ENCODE measurements at places on chromosomes 1 and 21. TPM values are rescaled to one million over a fixed set of nuclear protein-coding genes. Genes with fewer than 3 reads are reported as not detected.

- H3K27me3 ChIP-seq, result no peaks in the 10 kb centered on the region
- no peak overlapping the region for H3K27ac ChIP-seq
- H3K4me1 ChIP-seq, result no peaks in the 10 kb centered on the region
These were observed 404.9 kb downstream of the LTN1 start for GRCh38 chr21:28587748-28588147.

C1orf74 gene
- total RNA-seq, result 1.5 TPM

- H3K27me3 ChIP-seq, result peaks cover 35% of the 10 kb centered on the region
- H3K4me1 ChIP-seq, result peaks cover 4% of the 10 kb centered on the region
- no peak overlapping the region for H3K4me3 ChIP-seq
- H3K36me3 ChIP-seq, result no peaks in the 10 kb centered on the region
- no peak overlapping the region for H3K27ac ChIP-seq
These were observed 62.3 kb upstream of the ADARB1 start for GRCh38 chr21:45011911-45012661.

- H3K27ac ChIP-seq, result no peak overlapping the region
- H3K4me1 ChIP-seq, result no peaks in the 10 kb centered on the region
- H3K4me3 ChIP-seq, result no peak overlapping the region
- peaks cover 25% of the 10 kb centered on the region for H3K27me3 ChIP-seq
- no peak for DNase-seq
These were observed 43.5 kb upstream of the MROH9 start for GRCh38 chr1:170891872-170892271.

DNA sequence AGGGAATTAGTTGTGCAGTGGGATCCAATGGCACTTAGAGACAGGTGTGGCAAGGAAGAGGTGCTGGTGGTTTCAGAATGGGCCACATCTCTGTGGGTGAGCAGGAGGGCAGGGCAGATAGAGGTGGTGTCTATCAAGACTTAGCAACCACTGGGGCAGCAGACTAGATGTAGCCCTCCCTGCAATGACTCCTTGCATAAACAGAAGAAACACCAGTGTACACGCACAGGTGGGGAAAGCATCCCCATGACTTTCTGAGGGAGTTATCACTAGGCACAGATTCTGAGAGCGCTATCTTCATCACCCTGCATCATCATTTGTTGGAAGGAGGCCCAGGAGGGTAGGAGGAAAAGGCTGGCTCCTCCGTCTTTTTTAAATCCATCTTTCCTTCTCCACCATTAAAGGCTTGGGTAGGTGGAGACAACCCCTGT is 58.4 kb downstream of the PLXNA2 start:
- H3K36me3 ChIP-seq, result no peaks in the 10 kb centered on the region
- no peak overlapping the region for H3K4me3 ChIP-seq
- DNase-seq, result no peak
- H3K4me1 ChIP-seq, result peaks cover 10% of the 10 kb centered on the region
- no peak overlapping the region for H3K27ac ChIP-seq
- H3K27me3 ChIP-seq, result peaks cover 7% of the 10 kb centered on the region

GRCh38 chr1:80158771-80159170 is 1152.2 kb upstream of the ADGRL4 start:
- H3K27me3 ChIP-seq, result no peaks in the 10 kb centered on the region
- no peak overlapping the region for H3K27ac ChIP-seq
- no peaks in the 10 kb centered on the region for H3K4me1 ChIP-seq

Data from activated naive CD8-positive, alpha-beta T cell treated with anti-CD3 and anti-CD28 coated beads for 36 hours (primary cell).